ENCODE measurements at places on chromosomes 16 and 17.

GRCh38 chr16:4309833-4310266, 6.0 kb upstream of the GLIS2 start:
- DNase-seq = peak; percentile 87
- no peaks in the 10 kb centered on the region for H3K27me3 ChIP-seq
- peak overlapping the region; percentile 81 for H3K27ac ChIP-seq

DNA sequence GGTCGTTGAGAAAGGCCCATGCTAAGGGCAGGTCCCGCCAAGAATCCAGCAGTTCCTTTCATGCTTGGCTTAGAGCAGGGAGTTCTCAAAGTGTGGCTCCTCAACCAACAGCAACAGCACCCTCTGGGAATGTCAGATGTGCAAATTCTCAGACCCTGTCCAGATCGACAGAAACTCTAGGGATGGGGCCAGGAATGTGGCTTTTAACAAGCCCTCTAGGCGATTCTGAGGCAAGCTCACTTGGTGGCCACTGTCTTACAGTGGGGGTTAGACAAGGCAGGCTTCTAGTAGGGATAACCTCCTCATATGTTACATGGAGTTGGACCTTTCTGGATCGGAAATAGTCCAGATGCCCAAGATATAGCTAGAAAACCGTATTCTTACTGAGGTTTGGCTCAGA, 144.8 kb downstream of the ZFHX3 start:
- H3K27ac ChIP-seq = no peak overlapping the region
- H3K4me1 ChIP-seq = peaks cover 24% of the 10 kb centered on the region
- H3K4me3 ChIP-seq = no peak overlapping the region
- H3K36me3 ChIP-seq = peaks cover 21% of the 10 kb centered on the region
- no peak for DNase-seq
- no peaks in the 10 kb centered on the region for H3K27me3 ChIP-seq

- H3K27me3 ChIP-seq = no peaks in the 10 kb centered on the region
- peaks cover 70% of the 10 kb centered on the region for H3K4me1 ChIP-seq
- no peak overlapping the region for H3K4me3 ChIP-seq
Observed at GRCh38 chr17:17737961-17738894, 57.0 kb downstream of the RAI1 start.

DNA sequence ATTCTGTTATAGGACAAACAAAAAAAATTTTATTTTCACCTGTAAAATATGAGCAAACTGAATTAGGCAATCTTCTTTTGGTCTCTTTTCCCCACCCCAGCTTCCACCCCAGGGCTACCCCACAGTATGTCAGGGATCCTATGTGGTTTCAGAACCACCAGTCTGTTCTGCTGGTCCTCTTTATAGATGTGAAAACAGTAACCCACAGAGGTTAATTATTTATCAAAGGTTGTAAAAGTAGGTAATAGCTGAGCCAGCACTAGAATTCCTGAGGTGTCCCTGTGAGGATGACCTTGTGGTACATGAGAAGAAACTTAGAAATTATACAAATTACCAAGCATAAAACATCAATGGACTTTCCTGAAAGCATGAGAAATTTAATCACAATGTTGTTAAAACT, 428.7 kb downstream of the CNTNAP4 start:
- no peaks in the 10 kb centered on the region for H3K36me3 ChIP-seq
- no peaks in the 10 kb centered on the region for H3K27me3 ChIP-seq
- no peak for DNase-seq
- H3K4me1 ChIP-seq = no peaks in the 10 kb centered on the region
- H3K4me3 ChIP-seq = no peak overlapping the region
- H3K27ac ChIP-seq = no peak overlapping the region
